ENCODE measurements at places on chromosomes 16 and 17.

DNA sequence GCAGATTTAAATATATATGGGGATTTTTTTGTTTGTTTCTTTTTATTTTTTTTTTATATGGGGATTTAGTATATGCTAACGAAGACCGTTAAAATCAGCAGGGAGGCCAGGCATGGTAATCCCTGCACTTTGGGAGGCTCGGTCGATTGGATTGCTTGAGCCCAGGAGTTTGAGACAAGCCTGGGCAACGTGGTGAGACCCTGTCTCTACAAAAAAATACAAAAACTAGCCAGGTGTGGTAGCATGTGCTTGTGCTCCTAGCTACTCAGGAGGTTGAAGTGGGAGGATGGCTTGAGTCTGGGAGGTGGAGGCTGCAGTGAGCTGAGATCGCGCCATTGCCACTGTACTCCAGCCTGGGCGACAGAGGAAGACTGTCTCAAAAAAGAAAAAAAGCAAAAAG, 22.3 kb upstream of the MEIOC start:
- no peak for DNase-seq

- DNase-seq = no peak
Observed at GRCh38 chr17:13631529-13631928, 29.8 kb upstream of the HS3ST3A1 start.

DNA sequence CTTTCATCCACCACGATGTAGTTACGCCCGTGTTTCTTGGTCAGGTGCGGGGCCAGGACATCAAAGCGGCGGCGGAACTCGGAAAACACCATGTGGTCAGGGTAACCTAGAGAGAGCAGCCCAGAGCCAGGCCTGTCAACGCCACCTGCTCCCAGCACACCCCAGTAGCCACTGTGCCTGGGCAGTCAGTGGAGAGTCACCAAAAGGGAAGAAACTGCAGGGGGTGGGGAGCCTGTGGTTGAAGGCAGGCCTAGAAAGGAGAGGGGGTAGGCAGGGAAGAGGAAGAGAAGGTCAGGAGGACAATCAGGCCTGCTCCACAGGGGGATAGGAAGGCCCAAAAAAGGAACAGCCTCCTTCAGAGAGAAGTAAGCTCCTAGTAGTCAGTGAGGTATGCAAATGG, 64.1 kb downstream of the PIPOX start:
- no peak for DNase-seq

GRCh38 chr17:1087381-1088241, 90.7 kb downstream of the TIMM22 start:
- peak; percentile 43 for DNase-seq

DNA sequence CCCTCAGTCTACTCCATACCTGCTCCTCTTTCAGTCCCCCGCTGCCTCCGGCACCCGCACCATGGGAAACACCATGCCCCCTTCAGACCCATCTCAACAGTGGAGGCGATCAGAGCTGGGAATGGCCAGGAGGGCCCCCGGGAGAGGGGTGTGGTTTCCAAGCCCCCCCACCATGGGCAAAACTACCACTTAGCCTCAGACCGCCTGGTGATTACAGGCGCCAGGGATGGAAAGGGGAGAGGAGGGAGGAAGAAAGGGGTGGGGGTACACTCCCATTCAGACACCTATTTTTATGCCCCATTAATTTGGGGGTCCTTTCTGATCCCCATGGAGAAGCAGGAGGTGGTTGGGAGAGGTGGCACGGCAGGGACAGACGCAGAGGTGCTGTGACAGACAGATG, at the start of gene C17orf114:
TSS of gene C17orf114 (minus strand) at position 101 of the 400 bp plus-strand sequence.
- DNase-seq = no peak

DNA sequence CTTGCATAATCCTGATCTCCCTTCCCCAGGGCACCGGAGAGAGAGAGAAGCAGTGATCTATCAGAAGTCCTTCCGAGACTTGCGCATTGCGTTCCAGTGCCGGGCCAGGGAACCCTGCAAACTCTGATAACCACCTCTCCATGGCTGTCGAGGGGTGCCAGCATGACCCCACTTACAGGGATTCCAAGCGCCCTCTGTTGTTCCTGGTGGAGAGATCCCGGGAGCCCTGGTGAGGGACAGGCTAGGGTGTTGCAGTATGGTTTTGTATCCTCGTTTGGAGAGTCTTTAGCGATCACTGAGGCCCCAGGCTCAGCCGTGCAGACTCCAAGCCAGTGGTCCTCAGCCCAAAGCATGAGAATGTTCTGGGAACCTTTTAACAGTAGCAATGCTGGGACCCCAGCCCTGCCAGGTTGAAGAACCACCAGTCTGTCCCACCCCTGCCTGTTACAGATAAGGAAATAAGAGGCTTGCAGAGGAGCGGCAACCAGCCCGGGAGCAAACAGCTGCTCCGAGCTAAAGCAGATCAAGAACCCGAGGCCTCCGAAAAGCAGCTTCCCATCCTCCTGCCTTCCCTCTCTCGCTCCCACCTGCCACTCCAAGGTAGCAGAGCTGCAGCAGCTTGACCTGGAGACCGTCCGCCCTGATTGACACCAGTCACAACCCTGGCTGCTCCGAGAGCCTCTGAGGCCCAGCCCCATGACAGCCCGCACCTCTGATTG, 150.3 kb upstream of the RPL38 start:
- no peak for DNase-seq

- no peak for DNase-seq
Observed at GRCh38 chr16:58497468-58497867, 2.5 kb upstream of the NDRG4 start.

GRCh38 chr17:31900877-31901276, 631 bp downstream of the UTP6 start:
- DNase-seq = no peak

DNA sequence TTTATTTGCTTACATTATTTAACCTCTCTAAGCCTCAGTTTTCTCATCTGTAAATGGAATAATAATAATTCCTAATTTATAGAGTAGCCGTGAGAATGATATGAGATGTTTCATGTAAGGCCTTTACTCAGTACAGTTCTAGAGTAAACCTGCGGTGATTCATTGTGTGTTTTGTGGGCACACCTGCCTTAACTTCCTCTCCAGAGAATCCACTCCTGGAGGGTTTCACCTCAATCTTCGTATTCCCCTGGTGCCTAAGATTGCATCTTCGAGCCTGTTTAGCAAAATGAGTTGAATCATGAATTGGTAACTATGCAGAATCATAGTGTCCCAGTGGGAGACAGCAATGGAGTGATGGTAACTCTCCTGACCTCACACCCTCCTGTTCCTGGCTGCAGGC, 52.3 kb downstream of the DNAH2 start:
- no peak for DNase-seq

DNA sequence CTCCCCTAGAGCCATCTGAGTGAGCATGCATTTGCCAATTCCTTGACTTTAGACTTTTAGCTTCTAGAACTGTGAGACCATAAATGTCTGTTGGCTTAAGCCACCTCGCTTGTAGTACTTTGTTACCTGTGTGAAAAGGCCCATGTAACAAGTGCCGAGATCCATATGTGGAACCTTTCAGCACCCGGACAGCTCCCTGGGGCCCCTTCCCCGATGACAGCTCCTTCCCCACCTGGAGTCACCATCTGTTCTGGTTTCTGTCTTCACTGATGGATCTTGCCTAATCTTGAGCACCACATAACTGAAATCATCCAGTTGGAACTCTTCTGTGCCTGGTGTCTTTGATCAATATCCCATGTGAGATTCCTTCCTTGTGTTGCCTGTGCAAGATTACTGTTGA, 78.9 kb upstream of the EEF2KMT start:
- no peak for DNase-seq

DNA sequence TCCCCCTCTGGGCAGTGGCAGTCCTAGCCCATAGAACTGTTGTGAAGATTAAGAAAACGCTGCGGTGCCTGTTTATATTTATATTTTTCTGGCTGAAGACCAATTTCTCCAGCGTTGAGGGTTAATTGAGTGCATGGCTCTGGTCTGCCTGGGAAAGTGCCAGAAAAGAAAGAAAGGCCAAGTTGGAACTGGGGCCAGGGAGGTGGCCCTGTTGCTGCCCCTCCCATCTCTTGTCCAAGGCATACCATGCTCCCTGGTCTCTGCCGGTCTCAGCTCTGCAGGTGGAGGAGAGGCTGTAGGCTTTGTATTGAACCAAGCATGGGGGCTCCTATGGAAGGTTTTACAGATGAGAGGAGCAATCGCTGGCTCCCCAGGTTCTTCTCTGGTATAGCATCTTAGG, 124.7 kb downstream of the MGAT5B start:
- DNase-seq = no peak

- DNase-seq = peak; percentile 82
Observed at GRCh38 chr16:85615014-85615851, 2.1 kb downstream of the GSE1 start.

GRCh38 chr16:12417815-12418211, 385.9 kb downstream of the CPPED1 start:
- no peak for DNase-seq

- DNase-seq = no peak
Observed at GRCh38 chr17:376936-377863, 24.6 kb upstream of the RPH3AL start.

- DNase-seq = no peak
Observed at GRCh38 chr17:82269138-82269881, 4.2 kb downstream of the CSNK1D start.

- no peak for DNase-seq
Observed at GRCh38 chr17:38464251-38464722, 36.0 kb downstream of the ARHGAP23 start.

- no peak for DNase-seq
Observed at GRCh38 chr17:55434721-55435120, 13.1 kb upstream of the MMD start.

DNA sequence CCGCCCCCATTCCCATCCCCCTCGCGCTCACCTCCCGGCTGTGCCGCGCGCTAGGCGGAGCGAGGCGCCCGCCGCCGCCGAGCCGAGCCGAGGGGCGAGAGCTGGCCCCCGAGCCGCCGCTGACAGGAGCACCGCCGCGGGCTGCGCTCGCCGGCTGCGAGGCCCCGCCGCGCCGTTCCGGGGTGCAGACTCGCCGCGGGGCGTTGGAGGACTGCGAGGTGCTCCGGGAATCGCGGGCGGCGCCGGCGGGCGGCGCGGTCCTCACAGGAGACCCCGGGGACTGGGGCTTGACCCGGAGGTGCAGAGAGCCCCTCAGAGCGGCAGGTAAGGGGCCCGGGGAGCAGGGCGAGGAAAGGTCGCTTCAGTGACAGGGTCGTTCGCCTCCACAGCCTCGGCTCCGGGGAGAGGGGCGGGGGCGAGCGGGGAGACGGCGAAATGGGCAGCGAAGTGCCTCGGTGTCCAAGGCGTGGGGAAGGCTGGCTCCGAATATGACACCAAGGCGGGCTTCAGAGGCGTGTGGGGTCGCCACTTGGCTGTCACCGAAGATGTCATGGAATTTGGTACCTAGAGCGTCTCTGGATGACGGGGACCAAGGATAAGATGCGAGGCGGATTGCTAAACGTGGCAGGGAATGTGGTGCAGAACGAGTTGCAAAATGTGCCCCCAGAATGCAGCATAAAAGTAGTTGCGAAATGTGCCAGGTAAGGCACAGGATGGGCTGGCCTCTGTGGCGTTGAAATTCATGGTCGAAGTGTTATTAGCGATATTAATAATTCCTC, 580 bp downstream of the TANC2 start:
- peak; percentile 66 for DNase-seq

DNA sequence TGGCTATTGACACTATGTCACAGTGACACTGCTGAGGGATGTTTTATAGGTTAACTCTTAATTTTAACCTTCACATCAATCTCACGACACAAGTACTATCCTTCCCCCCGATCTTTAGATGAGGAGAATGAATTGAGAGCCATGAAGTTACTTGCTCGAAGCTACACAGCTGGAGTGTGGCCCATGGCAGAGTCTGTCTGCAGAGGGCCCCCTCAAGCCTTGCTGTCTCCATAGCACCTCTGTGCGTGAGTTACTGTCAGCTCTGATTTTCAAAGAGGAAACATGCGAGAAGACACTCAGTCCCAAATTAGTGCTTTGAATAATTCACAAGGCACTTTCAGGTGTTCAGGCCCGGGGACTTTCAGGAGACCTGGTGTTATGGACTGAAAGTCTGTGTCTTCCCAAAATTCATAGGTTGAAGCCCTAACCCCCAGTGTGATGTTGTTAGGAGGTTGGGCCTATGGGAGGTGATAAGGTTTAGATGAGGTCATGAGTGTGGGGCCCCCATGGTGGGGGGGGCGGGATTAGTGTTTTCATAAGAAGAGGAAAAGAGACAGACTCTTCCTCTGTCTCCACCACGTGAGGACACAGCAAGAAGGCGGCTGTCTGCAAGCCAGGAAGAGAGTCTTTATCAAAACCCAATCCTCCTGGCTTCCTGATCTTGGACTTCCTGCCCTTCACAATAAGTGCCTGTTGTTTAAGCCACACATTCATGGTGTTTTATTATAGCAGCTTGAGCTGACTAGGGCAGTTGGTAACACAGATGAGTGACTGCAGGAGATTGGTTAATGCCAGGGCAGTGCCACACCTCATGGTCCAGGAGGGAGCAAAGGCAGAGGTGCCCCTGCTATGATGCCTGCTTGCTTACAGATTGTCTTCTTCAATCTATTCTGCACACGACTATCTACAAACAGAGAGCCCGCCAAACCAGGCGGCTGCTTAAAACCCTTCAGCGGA, 281.8 kb downstream of the HAPSTR1 start:
- DNase-seq = no peak

DNA sequence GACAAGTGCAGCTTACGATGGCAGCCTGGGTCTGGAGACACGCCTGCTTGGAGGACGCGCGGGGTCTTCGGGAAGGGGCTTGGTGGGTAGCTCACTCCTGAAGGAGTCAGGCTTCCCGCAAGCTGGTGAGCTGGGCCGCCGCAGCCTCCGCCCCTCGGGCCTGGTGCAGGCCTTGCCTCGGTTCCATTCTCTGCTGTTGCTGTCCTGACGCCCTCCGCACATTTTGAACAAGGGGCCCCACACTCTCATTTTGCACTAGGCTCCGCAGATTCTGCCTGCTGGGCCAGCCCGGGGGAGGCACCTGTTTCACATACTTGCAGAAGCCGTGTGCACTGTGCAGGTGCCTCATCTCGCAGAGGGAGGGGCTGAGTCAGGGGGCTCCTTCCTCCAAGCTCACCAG, 31.9 kb upstream of the CBX4 start:
- no peak for DNase-seq

DNA sequence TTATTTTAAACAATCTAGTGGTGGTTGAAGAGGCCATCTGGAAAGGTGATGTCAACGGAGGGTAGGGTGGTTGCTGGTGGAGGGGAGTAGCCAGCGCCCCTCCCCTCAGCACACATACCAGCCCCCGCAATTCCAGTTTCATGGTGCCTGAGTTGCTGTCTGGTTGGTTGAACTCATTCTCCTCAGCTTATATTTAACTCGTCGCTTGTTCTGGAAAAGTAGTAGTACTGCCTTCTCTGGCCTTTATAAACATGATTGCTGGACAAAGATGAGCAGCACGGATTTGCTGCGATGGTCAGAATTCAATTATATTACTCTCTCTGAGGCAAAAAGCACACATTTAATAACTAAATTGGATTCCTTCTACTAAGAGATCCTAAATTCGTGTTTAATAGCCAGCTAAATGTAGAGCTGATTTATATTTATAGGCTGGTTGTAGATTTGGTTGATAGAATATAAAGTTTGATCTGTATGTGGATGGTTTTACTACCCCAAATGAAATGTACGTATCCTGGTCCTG, 238.0 kb upstream of the TBX2 start:
- no peak for DNase-seq

All from stimulated activated CD8-positive, alpha-beta memory T cell treated with anti-CD3 and anti-CD28 coated beads, Interleukin-4, amount 100 ng/mL, for 48 hours (primary cell).